ENCODE measurements at places on chromosomes 4 and X. TPM values are rescaled to one million over a fixed set of nuclear protein-coding genes. Genes with fewer than 3 reads are reported as not detected.
A peak's percentile ranks its signal among the peaks of the same experiment; 100 is the strongest.

DNA sequence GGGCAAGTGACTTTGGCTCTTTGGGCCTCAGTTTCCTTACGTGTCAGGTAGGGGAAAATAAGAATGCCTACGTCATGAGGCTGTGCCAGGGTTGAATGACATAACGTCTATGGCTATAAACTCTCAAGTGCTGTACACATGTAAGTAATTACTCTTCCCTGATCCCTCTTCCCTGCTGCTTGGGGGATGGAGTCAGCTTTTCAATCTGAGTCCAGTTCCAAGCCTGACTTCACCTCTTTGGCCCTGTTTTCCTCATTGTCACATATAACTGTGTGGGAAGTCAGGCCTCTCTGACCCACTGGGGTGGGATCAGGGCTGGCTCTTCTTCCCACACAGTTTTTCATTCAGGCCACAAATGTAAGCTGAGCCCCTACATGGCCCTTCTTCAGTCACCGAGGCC is 11.4 kb upstream of the CITED1 start:
- DNase-seq = no peak

DNA sequence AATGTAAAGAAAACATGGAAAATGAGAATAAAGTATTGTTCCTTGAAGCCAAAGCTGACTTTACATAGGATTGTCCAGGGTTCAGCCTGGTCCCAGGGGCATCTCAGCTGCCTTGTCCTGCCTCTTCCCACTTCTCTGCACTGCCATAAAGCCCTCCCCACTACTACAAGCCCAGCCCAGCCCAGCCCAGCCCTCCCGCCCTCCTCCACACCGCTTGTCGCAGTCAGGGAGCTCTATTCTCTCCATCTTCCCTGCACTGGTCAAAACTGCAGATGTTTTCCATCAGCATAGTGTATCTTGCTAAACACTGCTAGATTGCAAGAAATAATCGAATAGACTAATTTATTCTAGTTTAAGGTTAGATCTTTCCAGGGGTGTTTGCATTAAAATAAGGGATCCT is 100.3 kb downstream of the TENM3 start:
- no peak for DNase-seq

GRCh38 chr4:147590249-147590920 is 26.8 kb upstream of the TMEM184C start:
- peak; percentile 68 for DNase-seq

DNA sequence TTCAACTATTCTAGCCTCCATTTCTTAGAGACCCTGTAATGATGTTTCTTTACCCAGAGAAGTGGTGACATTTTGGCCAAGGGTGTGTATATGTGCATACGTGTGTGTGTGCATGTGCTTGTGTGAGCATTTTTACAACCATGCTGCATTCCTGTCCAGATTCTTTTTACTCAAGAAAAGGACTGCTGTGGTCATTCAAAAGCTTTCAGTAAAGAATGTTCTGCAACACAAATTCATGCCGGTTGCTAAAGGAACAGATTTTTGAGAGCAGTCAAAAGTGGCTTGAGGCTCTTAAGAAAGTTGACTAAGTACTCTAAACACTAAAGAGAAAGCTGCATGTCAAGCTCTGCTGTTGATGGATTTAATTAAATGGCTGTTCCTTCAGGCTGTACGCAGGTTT is 65.0 kb upstream of the FMR1 start:
- no peak for DNase-seq

DNA sequence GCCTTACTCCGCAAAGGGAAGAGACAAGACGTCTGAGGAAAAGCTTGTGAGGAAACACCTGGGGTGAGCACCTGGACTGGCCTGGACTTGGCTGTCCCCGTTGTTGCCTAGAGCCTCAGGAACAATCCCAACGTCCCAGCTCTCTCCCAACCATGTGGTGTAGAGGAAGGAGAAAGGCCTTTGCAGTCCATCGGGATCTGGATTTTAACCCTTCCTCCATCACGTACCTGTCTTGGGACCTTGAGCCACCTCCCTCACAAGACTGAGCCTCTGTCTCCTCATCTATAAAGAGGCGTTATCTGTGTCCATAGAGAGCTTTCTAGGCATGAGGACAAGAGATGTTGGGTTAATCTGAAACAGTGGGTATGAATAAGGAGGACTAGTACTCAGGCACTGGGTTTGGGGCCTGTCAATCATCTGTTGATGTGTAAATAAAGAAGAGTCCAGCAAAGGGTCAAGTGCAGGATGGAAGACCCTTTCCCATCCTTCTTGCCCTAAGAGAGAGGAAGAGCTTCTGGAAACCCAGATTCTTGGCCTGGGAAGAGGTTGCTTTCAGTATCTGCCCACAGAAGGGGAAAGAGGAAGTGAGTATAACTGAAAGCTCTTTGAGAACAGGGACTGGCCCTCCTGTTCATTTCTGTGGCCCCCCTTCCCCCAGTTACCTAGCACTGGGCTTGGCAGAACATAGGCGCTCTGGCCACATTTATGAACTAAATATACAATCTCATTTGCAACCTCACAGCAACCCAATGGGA is 137.1 kb downstream of the PJA1 start:
- no peak for DNase-seq

DNA sequence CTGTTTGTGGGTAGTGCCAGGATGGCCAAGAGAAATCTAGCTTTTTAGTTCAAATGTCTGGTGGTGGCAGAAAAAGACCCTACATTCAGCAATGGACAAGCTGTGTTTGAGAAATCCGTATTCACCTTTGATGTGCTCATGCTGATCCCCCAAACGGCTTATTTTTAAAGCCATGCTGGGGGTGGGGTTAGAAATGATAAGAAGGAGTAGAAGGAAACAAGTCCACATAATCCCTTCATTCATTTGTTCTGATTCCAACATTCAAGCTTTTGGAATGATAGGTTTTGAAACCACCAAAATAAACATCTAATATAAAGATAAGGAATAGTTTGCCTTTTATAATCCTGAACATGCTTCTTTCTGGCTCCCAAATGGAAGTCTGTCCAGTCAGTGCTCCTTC is 92.0 kb upstream of the DKK2 start:
- no peak for DNase-seq

DNA sequence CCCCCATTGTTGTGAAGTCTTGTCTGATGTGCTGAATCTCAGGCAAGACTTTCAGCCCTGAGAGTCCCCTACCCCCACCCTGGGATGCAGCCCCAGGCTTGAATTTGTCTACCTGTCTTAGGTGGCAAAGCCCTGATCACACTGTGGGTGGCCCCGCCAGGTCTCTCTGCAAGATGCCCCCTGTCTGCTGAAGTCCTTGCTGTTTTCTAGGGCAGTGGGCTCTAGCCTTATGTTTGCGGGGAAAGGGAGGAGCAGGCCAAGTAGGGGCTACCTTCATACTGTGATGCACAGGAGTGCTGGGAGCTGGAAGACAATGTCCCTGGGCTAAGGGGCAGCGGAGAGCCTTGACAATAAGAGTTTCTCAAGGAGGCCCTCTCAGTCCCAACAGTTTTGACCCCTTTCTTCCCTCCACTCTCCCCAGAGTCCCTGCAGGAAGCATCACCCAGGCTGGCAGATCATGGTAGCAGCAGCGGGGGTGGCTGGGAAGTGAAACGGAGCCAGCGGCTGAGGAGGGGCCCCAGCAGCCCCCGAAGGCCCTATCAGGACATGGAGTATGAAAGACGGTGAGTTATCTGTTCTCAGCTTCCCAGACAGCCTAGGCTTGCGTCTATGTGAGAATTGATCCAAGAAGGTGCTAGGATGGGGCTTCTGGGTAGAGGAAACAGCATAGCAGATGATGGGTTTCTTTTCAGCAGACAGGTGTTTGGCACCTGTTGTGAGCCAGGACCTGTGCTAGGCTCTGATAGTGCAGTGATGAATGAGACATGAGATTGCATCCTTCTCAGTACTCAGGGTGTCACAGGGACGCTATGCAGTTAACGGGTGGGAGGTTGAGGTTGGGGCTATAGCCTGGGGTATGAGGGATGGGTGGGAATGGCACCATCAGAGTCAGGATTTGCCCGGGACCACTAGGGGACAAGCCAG is 2.2 kb downstream of the RBM10 start:
- DNase-seq = no peak

DNA sequence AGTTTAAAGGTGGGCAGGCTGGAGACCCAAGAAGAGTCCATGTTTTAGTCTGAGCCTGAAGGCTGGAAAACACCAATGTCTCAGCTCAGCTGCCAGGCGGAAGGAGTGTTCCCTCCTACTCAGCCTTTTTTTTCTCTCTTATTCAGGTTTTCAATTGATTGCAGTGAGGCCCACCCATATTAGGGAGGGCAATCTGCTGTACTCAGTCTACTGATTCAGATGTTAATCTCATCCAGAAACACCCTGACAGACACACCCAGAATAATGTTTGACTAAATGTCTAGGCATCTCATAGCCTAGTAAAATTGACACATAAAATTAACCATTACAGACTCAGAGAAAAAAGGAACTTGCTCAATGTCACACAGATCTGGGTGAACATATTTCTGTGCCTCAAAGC is 347.1 kb downstream of the GBA3 start:
- no peak for DNase-seq

- no peak for DNase-seq
Measured at GRCh38 chr4:150585611-150586010, 3.7 kb downstream of the MAB21L2 start.

- no peak for DNase-seq
Measured at GRCh38 chr4:13917015-13917414, 289.5 kb upstream of the BOD1L1 start.

GRCh38 chr4:87026800-87027495 is 92.1 kb downstream of the AFF1 start:
- no peak for DNase-seq

- no peak for DNase-seq
Measured at GRCh38 chrX:51837451-51837850, 56.0 kb upstream of the MAGED1 start.

GRCh38 chr4:125626946-125627345 is 312.2 kb downstream of the FAT4 start:
- DNase-seq = no peak

GRCh38 chr4:172543249-172543648 is 625.4 kb upstream of the GALNT7 start:
- no peak for DNase-seq

GRCh38 chr4:143404555-143404954 is 67.9 kb downstream of the GAB1 start:
- DNase-seq = no peak

DNA sequence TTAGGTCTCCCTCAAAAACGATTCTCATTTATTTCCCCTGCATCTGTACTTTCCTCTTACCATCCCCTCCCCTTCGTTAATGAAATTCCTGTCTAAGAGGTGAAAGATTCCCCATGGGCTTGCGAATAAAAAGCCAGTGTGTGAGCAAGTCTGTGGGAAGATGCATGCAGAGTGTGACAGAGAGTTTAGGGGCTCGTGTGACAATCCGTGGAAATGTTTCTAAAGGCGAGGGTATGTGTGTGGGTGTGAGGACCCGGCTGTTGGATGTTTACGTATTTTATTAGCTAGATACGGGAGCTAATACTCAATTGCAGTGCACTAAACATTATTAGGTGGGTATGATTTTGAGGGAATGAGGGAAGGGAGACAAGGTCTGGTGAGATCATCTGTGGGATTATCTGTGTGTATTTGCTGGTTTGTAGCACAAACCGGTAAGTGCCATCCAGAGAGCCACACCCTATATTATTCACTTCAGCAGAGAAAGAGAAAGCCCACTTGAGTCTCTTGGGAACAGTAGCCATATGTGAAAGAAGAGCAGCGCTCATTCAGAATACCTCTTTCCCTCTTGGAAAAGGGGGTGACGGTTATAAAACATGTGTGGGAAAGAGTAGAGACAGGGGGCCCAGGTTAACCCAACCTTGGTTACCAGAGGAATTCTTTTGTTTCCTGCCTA is 893 bp upstream of the HOPX start:
- DNase-seq = no peak

DNA sequence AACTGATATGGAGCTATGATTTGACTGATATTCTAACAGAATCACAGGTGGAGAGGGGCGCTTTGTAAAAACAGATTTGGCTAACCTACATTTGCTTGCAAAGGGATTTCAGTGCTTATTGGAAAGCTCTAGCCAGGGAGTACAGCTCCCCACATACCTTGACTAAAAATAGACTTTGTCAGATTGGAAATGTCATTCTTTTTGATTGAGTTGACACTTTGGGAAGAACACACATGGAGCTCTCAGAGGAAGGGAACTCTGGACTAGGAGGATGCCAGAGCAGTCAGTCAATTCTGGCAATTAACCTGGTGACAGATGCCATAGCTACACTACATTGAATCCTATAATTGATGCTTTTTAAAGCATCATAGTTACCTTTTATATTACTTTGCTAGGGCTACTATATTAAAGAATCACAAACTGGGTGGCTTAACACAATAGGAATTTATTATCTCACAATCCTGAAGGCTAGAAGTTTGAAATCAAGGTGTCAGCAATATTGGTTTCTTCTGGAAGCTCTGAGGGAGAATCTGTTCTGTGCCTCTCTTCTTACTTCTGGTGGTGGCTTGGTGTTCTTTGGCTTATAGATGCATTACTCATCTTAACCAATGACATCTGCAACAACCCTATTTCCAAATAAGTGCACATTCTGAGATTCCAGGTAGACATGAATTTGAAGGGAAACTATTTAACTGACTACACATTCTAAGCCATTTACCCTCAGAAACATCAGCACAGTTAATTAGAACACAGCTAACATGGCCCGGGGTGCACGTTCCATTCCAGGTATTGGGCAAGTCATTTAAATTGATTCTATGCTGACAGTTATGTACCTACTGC is 8.4 kb upstream of the HERC3 start:
- no peak for DNase-seq

- no peak for DNase-seq
Measured at GRCh38 chrX:123361371-123361770, 177.3 kb downstream of the GRIA3 start.

DNA sequence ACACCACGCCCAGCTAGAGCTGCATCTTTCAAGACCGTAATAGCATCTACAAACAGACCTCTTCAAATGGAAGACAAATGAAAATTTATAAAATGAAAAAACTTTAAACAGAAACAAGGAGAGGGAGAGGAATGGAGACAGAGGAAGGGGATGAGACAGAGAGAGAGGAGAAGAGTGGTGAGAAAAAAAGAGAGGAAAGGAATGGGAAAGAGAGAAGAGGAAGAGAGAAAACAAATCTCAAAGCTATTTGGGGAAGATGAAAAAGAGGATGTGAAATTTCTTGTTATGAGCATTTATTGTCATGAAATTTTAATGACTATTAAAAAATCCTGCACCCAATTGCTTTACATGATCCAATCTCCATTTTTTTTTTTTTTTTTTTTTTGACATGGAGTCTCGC is 726.9 kb downstream of the GRID2 start:
- DNase-seq = no peak

- DNase-seq = no peak
Measured at GRCh38 chr4:4426511-4427120, 39.7 kb downstream of the NSG1 start.

GRCh38 chrX:34578237-34578636 is 78.8 kb downstream of the TMEM47 start:
- DNase-seq = peak; percentile 10

Gene NKX6-1
- total RNA-seq = 0.47 TPM

Gene UGT2B7
- total RNA-seq = not detected

Gene PCDH11X
- total RNA-seq = 0.08 TPM

Gene CXXC4
- total RNA-seq = 1.7 TPM

Gene SLC6A14
- not detected for total RNA-seq

Gene SPATA18
- total RNA-seq = 3.3 TPM

All from HT1080 (cell line).